ENCODE measurements at places on chromosomes 3 and 15.

DNA sequence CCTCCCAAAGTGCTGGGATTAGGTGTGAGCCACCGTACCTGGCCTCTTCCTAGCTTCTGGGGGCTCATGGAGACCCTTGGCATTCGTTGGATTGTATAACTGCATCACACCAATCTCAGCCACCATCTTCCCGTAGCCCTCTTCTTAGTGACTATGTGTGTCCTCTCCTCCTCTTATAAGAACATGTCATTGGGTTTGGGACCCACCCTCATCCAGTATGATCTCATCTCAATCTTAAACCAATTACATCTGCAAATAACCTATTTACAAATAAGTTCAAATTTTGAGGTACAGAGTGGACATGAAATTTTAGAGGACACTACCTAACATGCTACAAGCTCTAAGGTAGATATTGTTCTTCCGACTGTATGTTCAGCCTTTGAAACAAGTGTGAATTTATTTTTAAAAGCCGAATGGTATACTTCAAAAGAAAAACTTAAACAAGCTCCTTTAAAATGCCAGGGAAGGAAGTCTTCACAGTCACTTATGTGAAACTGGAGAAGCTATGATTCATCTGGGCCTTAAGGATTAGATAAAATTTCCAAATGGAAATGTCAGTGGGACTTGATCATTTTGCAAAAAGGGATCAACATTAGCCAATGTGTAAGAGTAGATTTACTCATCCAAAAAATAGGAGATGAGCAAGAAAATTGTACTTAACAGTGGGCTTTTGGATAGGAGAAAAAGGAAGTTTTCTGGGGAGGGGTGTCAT, 225.7 kb downstream of the MEX3B start:
- DNase-seq: no peak

GRCh38 chr3:190326361-190326760, 4.1 kb upstream of the CLDN1 start:
- no peak for DNase-seq

DNA sequence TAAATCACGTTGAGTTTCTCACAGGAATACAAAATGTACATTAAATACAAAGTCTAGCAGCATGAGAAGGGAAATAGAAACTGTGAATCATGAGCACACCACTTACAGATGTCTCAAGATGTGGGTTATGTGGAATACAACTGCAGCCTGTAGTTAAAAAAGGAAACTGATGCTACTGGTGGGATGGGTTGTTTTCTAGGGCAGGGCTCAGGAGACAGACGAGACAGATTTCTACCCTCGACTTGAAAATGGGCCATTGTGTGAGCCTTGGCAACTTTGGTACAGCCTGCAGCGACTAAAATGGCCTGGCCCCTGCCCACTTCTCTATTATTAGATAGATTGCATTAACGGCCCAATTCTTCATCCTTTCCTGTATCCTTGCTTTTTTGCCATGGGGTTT, 293.1 kb downstream of the SUCLG2 start:
- no peak for DNase-seq

GRCh38 chr3:41369838-41370237, 170.5 kb downstream of the CTNNB1 start:
- no peak for DNase-seq

- no peak for DNase-seq
Measured at GRCh38 chr3:190886945-190887344, 24.5 kb upstream of the GMNC start.

DNA sequence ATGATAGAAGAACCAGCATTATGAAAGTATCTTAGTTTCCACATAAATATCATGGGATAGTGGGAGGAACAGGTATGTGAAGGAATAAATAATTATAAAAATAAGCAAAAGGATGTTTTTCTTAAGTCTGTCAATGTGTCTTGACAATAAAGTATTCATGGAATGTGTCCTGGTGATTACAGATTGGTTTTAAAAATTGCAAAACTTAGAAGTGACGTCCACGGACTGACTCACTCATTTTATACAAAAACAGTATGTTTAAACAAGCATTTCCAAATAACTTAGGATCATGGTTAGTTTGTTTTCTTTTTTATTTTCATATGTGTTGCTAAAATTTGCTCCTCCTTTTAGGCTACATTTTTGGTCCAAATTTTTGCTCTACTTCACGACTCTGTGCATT, 687.0 kb upstream of the NECTIN3 start:
- DNase-seq: no peak

DNA sequence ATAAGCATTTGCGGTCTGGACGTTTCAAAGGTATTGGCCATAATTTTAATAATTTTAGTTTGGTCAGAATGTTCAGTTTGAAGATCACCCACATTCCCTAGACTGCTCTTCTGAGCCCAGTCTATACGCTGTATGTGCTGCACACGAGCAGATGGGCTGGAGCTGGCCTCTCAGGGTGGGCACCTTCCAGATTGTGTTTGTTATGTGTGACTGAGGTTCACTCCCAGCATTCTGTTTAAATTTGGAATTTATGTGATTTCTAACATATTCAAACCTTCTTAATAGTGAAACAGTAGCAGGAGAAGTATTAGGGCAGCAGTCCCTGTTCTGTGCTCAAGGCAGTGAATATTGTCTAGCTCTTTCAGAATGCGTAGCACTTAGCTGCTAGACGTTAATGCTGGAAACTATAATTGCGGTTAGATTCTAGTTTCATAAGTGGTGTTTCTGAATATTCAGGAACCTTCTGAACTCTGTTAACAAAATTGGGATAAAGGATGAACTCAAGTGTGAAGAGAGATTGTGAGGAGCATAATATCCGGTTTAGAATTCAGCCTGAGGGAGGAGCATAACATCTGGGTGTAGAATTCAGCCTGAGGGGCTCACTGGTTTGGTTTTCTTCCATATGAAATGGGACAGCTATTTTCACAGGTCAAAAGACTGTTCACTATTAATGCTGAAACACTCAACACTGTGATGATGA, 68.6 kb upstream of the RPL35A start:
- no peak for DNase-seq

- DNase-seq: no peak
Measured at GRCh38 chr15:29888646-29889045, 66.4 kb upstream of the TJP1 start.

DNA sequence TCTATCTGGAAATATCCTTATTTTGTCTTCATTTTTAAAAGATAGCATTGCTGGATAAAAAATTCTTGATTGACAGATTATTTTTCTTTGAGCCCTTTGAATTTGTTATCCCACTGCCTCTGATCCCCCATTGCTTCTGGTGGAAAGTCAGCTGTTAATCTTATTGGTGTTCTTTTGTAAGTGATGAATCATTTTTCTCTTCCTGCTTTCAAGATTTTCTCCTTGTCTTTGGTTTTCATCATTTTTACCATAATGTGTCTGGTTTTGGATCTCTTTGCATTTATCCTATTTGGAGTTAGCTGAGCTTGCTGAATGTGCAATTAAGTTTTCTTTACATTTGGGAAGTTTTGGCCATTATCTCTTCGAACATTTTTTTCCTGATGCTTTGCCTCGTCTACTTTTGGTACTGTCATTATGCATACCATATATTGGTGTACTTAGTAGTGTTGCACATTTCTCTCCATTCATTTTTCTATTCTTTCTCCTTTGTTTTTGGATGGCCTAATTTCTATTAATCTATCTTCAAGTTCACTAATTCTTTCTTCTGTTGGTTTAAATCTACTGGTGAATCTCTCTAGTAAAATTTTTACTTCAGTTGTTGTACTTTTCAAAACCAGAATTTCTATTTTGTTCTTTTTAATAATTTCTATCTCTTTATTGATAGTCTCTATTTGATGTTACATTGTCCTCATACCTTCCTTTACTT, 440.0 kb upstream of the PROK2 start:
- no peak for DNase-seq

DNA sequence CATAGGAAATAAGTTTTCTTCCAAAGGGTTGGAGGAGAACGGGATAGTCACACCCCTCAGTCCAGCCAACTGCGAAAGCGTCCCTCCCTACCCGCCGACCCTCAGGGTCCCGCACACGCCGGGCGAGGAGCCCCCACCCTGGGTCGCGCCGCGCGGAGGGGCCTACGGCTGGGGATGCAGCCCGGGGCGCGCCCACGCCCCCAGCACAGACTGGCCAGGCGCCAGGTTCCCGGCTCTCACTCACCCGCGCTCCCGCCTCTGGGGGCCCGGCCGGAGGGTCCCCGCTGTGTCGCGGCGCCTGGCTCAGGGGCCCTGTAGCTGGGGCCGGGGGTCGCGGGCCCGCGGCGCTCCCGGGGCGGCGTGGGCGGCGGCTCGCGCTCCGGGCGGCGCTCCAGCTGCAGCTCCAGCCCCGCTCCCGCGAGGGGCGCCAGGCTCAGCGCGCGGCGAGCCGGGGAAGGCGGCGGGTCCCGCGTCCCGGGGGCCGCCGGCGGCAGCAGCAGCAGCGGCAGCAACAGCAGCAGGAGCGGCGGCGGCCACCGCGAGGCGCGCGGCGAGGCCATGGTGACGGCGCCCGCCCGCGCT, 375 bp downstream of the HEG1 start:
- DNase-seq: peak; percentile 23

DNA sequence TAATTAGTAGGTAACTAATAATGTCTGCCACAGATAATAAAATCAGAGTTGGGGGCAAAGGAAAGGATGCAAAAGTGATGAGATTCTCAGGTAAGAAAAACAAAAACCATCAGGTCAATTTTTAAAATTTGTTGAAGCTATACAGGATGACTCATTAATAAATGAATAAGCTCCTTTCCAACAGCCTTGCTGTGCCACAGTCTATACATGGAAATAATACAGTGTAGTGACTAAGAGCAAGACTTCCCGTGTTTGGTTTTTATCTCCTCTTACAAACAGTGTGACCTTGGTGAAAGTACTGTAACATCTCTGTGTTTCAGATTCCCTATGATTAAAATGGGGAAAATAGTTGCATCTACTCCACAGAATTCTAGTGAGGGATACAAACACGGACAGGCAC, 331.6 kb downstream of the PYDC2 start:
- no peak for DNase-seq

- DNase-seq: no peak
Measured at GRCh38 chr3:139297588-139298311, 46.1 kb upstream of the MRPS22 start.

- DNase-seq: no peak
Measured at GRCh38 chr3:72006631-72007556, 221.9 kb upstream of the PROK2 start.

DNA sequence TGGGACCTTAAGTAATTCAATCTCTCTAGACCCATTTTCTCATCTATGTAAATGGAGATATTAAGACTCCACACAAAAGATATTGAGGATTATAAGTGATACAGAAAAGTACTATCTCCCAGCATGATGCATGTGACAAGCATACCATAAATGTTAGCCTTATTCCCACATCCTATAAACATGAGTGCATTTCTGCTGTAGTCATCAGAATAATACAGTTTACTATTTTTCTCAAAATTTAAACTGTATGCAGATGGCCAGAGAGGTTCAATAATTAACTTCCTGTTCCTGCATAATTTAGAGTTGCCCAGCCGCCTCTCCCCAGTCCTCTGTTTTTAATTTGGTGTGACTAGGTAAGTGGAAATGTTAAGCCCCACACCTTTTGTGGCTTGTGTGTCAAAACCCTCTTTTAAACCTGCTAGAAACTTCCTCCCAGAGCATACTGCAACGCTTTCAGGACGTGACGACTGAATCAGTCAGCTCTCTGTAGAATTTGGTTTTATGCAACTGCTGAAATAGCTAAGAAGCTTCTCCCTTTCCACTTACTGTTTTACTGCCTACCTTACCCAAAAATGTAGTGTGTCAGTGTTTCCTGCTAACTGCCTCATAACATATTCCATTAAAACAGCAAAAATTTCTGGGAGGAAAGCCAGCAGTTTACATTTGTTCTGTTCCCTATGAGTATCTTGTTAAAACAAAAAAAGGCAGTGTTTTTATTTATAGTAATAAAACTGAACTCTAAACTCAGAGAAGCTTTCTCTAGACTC, 1037.9 kb downstream of the EPHA3 start:
- no peak for DNase-seq

- no peak for DNase-seq
Measured at GRCh38 chr3:116340680-116341216, 104.5 kb downstream of the LSAMP start.

DNA sequence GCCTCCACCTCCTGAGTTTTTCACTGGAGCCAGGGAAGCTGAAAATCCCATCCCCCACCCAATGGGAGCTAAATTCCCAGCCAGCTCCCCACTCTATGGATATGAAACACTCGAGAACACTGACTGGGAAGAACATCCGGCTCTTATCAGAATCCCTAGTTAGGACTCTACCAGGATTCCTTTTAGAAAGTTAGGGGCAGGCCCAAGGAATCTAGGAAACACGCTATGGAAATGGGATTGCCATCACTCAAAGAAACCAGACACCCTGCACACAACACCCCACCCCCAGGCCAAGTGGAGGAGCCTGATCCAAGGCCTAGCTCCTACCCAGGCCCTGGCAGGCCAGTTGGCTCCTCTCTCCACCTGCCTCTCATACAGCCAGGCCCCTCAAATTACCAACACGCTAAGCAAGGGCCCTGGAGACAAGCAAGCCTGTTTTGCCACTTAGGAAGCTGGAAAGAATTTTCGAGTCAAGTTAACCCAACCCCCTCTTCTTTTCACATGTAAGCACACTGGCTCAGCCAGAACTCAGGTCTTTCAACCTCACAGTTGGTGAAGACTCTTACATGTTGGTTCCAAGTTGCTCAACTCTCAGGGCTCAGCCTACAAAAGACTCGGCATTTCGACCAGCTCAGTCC, 75.5 kb downstream of the RBPMS2 start:
- no peak for DNase-seq

- no peak for DNase-seq
Measured at GRCh38 chr3:126986001-126986400, 3.1 kb downstream of the PLXNA1 start.

- no peak for DNase-seq
Measured at GRCh38 chr3:158333736-158334135, 223.8 kb downstream of the RSRC1 start.

GRCh38 chr3:100777271-100777670, 68.0 kb downstream of the TFG start:
- DNase-seq: no peak

DNA sequence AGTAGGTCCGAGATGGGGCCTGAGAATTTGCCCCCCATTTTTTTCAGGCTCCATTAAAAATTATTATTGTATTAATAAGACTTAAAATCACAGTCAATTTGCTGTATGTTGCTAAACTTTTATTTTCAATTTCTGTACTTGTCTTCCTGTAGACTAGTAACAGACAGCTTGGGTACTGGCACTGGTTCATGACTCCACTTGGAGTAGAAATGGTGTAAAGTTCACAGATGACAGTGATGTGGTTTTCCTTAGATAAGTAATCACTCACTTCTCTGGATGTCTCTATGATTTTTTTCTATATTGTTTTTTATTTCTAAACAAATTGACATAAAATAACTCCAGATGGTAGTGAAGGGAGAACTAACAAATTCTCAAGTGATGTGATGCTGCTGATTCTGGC, 15.6 kb upstream of the ZNF80 start:
- no peak for DNase-seq

DNA sequence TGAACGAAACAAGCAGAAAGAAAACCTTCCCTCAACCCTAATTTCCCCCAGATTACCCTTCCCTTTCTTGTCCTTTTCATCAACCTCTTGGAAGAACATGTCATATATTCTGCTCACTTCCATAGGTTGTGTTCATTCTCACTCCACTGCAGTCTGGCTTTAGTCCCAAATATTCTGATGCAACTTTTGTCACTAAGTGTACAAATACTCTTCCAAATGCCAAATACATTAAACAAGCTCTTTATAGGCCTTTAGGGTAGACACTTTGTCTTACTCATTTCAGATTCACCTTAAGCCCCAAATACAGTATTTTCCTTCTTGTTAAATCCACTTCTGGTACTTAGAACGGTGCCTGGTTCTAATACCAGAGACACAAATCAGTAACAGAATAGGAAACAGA, 406.5 kb upstream of the CDIN1 start:
- DNase-seq: no peak

Data from stimulated activated CD4-positive, alpha-beta T cell treated with anti-CD3 and anti-CD28 coated beads, Interleukin-2, amount 100 ng/mL, for 24 hours (primary cell).